Memory B cell (primary cell): ENCODE measurements at places on chromosomes 16 and 17.

- no peak for DNase-seq
These were observed 65.5 kb downstream of the PIGL start for GRCh38 chr17:16282522-16282921.

- DNase-seq = peak; percentile 44
These were observed at the start of gene IGF2BP1 for GRCh38 chr17:48997103-48997826. Gene IGF2BP1, plus strand, starts transcription at chr17:48997385. Its CDS starts 361 bp downstream, at chr17:48997746.

DNA sequence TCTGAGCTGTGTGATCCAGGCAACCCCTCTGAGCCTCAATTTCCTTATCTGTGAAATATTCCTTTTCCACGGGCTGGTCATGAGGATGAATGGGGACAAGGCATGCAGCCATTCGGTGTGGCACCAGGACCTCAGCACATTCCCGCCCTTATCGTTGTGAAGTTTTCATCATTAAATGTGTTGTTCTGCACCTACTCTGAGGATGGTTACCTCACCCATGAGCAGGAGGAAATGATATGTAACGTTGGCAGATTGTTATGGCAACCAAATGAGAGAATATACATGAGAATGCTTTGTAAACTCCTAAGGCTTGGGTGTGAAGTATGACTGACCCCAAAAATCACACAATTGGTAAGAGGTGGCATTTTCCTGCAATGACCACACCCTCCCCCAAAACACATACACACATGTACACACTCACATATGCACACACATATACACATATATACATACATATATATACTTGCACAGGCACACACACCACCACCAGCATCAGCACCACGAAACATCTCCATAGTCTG lies 39.5 kb downstream of the SMARCE1 start:
- DNase-seq = no peak

GRCh38 chr16:74592847-74593246 lies 14.1 kb downstream of the GLG1 start:
- DNase-seq = no peak

GRCh38 chr17:34254651-34255380 lies at the start of gene CCL2:
Gene CCL2, plus strand, starts transcription at chr17:34255285. Its CDS starts 65 bp downstream, at chr17:34255350.
- DNase-seq = no peak

DNA sequence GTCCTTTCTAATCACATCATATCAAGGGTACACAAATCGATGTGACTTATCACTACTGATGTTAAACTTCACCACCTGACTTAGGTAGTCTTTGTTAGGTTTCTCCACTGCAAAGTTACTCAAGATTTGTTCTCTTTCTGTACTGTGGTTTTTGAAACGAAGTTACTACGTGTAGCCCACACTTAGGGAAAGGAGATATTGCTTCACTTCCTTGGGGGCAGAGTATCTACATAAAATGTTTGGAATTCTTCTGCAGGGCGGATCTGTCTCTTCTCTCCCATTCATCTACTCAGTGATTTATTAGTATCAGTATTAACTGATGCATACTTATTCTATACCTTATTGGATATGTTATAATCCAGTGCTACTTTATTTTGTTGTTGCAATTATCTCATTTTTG lies 403.6 kb upstream of the MON1B start:
- DNase-seq = no peak
